ENCODE measurements at places on chromosomes 2 and 18.

- DNase-seq: no peak
Measured at GRCh38 chr2:238939521-238940403, 91.9 kb downstream of the TWIST2 start.

DNA sequence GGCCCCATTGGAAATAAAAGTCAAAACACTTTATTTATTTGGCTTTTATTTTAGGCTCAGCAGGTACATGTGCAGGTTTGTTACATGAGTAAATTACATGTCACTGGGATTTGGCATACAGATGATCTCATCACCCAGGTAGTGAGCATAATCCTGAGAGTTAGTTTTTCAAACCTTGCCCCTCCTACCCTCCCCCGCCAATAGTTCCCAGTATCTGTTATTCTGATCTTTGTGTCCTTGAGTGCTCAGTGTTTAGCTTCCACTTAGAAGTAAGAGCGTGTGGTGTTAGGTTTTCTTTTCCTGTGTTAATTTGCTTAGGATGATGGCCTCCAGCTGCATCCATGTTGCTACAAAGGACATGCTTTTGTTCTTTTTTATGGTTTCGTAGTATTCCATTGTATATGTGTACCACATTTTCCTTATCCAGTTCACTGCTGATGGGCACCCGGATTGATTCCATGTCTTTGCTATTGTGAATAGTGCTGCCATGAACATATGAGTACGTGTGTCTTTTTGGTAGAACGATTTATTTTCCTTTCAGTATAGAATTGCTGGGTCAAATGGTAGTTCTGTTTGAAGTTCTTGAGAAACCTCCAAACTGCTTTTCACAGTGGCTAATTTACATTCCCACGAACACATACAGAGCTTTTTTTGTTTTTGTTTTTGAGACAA, 47.9 kb downstream of the ARMC9 start:
- DNase-seq: no peak

GRCh38 chr18:10322004-10322403, 132.4 kb upstream of the APCDD1 start:
- no peak for DNase-seq

DNA sequence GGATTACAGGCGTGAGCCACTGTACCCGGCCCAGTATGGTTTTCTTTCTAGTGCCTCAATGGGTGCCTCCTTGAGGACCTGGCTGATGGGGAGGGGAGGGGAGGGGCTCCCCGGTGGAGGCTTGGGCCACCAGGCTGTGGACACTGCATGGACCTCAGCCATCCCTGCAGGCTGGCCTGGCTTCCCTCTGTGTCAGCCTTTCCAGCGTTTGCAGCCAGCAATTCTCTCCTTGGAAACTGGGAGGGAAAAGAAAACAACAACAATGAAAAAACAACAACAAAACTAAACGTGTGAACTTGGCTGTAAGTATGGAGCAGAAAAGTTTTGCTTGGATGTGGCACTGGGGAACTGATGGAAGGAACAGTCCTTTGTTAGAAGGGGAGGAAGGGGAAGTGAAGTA, 159.3 kb downstream of the GLI2 start:
- DNase-seq: no peak

- no peak for DNase-seq
Measured at GRCh38 chr2:130337735-130338325, 4.9 kb upstream of the IMP4 start.

- DNase-seq: no peak
Measured at GRCh38 chr2:235623111-235623510, 129.3 kb downstream of the AGAP1 start.

- no peak for DNase-seq
Measured at GRCh38 chr2:39996653-39997080, 217.6 kb upstream of the THUMPD2 start.

DNA sequence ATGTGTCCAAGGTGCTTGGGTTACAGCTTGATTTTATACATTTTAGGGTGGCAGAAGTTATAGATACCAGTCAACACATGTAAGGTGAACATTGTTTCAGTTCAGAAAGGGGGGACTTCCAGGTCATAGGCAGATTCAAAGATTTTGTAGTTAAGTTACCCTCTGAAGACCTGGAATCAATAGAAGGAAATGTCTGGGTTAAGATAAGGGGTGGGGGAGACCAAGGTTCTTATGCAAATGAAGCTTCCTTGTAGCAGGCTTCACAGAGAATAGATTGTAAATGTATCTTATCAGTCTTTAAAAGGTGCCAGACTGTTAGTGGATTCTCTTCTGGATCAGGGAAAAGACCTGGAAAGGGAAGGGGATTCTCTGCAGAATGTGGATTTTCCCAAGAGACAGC, 42.4 kb downstream of the BMPR2 start:
- DNase-seq: no peak

DNA sequence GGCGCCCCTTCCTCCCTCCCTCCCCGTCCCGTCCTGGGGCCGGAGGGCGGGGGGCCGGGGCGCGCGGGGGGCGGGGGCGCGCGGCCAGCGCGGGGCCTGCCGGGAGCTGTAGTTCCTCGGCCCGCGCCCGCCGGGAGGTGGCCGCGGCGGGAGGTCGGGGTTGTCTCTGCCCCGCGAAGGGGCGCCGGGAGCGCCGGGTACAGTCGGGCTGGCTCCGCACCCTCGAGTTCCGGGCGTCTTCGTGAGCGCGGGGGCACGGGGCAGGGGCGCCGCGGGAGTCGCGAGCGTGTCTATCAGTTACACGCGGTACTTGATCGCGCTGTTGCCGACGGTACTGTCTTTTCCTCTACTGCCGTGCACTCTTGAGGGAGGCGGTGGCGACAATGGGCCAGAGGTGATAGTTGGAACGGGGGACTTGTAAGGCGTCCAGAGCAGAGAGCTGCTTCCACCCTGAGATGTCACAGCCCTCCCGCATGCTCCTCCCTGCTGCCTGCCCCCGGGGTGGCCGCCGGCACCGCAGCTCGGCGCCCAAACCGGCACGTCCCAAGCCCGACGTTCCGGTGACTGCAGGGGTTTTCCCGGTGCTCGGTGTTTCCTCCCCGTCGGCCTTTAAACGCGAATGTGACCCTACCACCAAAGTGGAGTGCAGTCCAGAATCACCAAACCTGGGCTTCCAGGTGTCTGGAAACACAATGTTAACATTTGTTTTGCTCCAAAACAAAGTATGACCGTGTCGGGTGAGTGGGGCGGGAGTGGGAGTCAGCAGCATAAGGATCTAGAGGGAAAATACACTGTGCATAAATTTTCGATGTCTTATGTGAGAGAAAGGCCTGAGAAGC, at the start of gene PRKD3:
Gene PRKD3 (minus strand): TSS at position 48 of the 839 bp plus-strand sequence. CDS start 8,309 bp downstream, outside the sequence.
- DNase-seq: peak; percentile 83

DNA sequence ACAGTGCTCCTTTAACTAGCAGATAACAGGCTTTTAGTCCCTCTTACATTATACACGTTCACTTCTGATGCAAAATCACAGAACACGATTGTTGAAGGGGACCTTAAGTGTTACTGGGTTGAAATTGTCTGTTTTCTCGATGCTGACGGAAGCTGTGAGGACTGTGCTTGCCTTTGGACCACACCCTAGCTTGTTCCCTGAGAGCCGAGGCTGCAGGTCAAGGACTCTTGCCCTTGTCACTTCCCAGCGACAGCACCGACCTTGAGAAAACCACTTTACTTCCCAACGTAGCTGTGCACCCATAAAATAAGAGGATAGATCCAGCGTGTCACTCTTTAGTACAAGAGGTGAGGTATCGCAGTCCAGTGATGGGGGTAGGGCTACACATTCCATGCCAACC, 701.0 kb downstream of the DCDC2C start:
- no peak for DNase-seq

- DNase-seq: no peak
Measured at GRCh38 chr2:84942964-84943421, 28.0 kb upstream of the KCMF1 start.

DNA sequence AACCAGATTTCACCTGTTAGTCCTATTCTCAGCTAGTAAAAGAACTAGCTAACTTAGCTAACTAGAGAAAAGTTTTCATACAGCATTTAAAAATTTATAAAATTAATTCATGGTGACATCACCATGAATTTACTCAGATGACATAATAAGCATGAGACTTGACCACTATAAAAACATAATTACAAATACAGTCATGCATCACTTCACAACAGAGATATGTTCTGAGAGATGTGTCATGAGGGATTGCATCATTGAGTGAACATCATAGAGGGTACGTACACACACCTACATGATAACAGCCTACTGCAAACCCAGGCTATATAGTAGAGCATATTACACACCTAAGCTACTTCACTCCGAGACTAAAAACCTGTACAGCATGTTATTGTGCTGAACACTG, 481.3 kb upstream of the CHAC2 start:
- DNase-seq: no peak

DNA sequence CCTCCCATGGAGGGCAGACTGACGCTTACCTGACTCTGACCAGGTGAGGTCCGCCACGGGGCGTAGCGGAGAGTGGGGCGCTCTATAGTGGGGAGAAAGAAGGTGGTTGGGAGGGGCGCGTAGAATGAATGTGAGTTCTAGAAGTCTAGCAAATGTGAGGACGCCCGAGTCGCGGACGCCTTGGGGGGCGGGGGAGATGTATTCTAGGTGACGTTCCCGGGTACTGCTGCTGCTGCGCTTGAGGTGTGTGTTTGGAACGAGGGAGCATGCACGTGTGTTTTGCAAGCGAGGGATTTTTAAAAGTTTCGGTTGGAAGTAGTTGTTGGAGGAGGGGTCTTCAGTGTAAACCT, 758 bp downstream of the RIF1 start:
- DNase-seq: no peak

DNA sequence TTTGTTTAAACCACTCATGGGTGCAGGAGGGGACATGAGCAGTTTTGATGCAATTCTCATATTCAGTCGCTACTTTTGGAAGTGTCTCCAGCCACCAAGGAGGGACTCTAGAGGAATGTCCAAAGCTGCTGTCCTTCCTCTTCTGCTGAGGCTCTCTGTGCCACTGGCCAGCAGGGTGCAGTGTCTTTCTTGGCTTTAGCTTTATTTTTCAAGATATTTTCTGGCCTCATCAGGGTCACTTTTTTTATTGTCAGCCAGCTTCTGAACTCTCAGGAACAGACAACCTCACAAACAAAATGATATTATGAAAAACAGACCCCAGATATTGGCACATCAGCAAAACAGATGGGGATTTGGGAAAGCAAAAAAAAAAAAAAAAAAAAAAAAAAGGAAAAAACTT, 289.3 kb upstream of the ZSWIM2 start:
- DNase-seq: no peak

DNA sequence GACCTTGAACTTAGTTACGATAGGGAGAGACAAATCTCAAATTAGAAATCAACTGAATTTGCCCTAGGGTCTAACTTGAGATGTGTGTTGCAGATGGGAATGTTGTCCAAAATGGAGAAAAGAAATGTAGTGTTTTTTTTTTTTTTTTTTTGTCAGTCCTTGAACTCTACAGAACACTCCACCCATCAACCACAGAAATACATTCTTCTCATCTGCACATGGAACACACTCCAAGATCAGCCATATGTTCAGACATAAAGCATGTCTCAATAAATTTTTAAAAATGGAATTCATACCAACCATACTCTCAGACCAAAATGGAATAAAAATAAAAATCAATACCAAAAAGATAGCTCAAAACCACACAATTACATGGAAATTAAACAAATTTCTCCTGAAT, 526.5 kb downstream of the FBXO15 start:
- no peak for DNase-seq

GRCh38 chr2:100813527-100813926, 6.4 kb upstream of the NPAS2 start:
- no peak for DNase-seq

GRCh38 chr2:240964704-240965295, 33.6 kb upstream of the SNED1 start:
- no peak for DNase-seq

DNA sequence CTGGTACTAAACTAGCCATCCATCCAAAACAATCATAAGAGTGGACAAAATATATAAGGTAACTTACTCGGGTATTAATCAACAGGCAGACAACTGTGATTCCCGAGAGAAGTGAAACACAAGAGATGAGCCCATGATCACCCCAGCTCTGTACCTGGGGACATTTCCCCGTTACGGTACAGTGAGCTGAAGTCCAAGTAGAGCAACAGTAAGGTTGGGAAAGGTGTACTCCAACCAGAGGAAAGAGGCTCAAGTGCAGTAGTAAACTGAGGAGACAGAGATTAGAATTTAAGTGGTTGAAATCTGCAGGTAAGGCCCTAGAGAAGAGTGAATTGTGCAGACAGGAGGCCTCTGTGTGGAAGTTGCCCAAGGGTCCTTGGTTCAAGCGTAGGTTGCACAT, 30.5 kb upstream of the CHAC2 start:
- no peak for DNase-seq

- no peak for DNase-seq
Measured at GRCh38 chr2:112957511-112957910, 20.3 kb upstream of the IL36G start.

DNA sequence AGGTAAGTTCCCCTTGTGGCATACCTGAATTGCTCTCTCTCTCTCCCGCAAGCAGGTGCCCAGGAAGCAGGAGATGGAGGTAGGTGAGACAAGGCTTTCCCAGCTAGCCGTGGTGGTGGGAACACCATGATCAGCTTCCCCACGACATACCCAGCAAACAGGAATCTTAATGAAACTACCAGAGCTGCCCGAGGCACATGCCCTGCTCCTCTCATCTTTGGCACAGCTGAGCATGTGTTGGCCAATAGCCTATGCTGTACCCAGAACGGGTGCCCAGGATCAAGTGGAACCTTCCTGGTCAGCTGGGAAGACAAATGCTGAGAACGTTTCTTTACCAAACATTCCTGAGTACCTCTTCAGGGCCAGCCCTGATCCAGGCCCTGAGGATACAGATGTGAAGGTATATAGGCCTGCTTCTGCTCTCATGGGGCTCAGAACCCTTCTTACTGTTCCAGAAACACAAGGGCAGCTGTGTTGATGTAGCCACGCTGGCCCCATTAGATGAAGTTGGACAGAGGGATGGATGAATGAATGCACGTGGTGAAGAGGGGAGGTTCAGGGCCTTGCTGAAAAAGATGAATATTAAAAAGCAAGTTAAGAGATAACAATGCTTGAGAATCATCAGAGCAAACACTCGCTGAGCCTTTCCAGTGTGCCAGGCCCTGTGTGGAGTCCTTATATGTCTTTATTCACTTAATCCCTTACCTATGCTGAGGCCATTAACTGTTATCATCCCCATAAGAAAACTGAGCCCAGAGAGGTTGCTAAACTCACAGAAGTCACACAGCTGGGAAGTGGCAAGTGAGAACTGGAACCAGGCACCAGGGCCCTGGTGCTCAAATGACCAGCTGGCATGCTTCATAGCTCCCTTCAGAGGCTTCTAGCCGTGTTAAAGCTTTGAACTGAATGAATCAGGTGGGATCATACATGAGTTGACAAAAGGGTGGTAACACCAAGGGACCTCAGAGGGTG, 68.8 kb upstream of the TMEM247 start:
- no peak for DNase-seq

- no peak for DNase-seq
Measured at GRCh38 chr18:23243178-23243577, 107.9 kb downstream of the CABLES1 start.

- no peak for DNase-seq
Measured at GRCh38 chr2:178142274-178143065, 30.2 kb downstream of the RBM45 start.
